ENCODE measurements at places on chromosomes 3 and 15.

- no peak for DNase-seq
Measured at GRCh38 chr15:95715906-95716656, 614.4 kb upstream of the NR2F2 start.

DNA sequence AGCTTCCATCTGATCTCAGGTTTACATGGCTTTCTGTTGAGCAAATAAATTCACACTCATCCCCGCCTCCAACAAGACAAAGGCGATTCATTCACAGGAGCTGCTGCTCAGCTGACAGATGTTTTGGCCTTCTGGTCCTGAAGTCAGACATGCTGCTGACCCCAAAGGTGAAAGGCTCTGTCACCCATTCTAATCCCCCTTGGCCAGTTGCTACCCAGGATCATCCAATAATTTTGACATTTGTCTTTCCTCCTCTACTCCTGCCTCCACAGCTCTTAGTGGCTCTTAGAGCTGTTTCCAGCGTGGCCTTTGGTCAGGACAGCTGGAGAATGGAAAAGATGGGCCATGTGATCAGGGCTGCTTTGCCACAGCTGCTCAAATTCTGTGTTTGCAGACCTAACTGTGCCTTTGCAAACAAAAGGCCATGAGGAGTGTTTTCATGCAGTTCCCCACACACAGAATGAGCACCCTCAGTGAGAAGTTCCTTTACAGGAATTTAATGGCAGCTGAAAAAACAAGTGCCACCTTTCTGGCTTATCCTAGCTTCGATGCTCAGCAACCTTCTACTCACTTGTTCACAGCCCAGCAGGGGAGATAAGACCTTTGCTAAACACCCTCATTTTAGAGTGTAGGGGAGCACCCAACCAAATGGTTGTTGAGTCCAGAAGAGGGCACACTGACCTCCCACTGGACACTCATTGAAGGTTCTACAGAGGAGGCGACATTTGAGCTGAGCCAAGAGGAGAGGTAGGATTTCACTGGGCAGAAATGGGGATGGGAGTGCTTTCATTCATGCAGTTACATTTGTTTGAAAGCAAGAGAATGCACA, 39.0 kb downstream of the CYP19A1 start:
- DNase-seq = no peak

DNA sequence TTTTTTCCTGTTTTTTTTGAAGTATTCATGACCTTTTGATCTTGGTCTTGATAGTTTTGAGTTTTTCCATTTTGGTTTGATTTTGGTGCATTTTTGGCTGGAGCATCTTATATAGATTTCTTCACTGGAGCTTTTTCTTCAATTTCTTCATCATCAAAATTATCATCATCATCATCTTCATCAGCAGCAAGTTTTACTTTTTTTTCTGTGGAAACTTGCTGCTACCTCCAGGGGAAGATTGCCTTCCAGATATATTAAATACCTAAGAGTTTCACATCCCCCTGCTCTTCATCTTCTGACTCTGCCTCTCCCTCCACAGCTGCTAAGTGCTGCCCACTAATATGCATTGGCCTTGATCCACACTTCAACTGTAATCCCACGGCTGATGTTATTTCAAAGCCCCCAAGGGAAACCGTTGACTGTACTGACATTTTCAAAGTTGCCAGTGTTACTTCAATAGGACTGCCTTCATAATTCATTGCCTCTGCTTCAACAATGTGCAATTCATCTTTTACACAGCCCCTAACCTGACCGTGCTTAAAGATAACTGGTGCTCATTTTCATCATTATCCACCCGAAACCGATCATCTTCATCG, 151.7 kb downstream of the NR1D2 start:
- DNase-seq = no peak

- DNase-seq = no peak
Measured at GRCh38 chr3:6249679-6250078, 611.2 kb upstream of the GRM7 start.

- DNase-seq = no peak
Measured at GRCh38 chr15:31098953-31099740, 2.4 kb downstream of the TRPM1 start.

GRCh38 chr3:68336042-68336441, 596.3 kb downstream of the TAFA4 start:
- DNase-seq = no peak

DNA sequence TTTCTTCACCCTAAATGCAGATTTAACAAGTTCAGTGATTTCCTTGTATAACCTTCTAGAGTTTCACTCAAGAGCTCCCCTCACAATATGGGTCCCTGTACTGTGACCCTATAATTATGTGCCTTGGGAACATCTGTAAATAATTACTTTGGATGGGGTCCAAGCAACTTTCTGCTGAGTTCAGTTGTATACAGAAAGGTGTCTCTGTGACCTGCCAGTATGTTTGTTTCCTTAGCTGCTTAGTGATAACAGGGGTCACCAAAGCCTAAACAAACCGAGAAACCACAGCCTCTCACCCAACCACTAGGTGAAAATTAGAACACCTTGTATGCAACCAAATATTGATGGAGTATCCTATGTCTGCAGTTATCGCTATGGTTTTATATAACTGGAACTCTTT, 29.8 kb upstream of the SLC25A36 start:
- no peak for DNase-seq

DNA sequence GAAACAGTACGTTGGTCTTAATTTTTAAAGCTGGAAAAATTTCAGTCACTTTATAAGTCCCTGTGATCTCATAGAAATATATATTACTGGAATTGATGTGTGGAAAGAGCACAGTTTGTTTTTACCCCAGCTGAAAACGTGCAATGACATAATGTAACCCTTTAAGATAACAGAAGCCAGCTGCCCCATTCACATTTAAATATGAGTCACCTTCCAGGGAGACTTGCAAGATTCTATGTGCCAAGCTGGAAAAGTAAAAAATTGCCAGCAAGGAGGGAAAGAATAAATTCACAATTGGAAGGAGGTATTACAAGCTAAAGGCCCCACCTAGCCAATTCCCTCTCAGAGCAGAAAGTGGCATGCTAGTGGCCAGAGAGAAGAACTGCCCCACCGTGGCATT, 50.2 kb downstream of the SAMMSON start:
- no peak for DNase-seq

DNA sequence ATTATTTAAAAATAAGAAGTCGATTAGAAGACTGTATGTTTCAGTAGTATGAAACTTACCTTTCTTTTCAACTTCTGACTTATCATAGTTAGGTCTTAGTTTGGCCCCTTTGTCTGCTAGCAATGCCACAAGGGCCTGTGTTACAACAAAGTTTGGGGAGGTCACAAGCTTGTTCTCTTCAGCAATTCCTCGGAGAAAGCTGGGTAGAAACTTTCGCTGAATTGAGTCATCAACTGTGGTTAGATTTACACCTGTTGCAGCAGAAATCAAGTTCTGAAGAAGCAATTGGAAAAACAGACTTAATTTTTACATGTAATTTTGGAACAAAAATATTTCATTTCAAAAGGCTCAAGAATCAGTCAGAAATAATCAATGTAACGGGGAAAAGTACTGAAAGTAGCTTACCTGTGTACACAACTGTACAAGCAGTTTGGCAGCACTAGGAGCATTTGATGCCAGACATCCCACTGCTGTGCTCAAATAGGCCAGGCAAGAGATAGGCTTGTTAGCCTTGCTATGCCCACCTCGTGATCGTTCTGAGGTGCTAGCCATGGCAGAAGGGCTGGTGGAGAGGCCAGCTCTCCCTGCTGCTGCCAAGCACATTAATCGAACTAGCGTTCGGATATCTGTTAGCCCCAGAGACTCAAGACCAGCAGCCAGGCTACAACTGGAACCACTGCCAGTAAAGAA, 58.6 kb downstream of the FBXL22 start:
- DNase-seq = no peak

DNA sequence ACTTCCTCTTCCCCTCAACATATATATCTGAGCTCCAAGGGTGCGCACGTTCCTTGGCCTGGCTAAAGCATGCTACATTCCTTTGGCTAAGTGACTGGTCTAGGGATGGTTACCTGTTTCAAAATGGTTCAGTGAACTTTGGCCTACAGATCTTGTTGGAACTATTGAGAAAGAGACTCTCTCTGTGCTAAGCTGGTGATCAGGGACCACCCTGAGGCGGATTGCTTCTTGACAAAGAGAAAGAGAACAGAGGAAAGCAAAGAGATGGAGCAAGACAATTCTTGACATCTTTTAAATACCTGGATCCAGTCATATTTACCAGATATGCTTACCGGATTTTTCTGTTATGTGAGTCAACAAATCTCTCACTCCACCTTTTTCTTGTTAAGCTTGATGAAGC, 123.1 kb downstream of the CHST2 start:
- no peak for DNase-seq

DNA sequence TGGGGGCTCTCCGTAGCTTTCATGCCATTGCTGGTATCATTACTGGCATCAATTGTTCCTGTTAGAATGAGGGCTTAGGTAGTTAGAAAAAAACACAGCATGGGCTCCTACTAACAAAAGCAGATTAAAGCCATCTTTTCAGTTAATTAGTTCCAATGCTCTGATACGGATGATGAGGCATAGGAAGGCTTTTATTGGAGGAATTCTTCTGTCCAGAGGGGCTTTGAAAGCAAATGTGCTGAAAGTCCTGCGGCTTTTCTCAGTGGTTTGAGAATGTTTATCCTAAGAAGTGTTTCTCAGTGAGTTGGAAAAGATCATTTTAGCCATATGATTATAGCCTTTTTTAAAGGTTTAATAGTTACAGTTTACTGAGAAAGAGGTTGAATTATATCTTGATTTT, 198.5 kb downstream of the THSD4 start:
- DNase-seq = no peak

GRCh38 chr3:111595232-111595631, at the start of gene ZBED2:
ZBED2 (minus strand) TSS chr3:111595346; CDS start chr3:111594201, 1,145 bp downstream.
- no peak for DNase-seq

DNA sequence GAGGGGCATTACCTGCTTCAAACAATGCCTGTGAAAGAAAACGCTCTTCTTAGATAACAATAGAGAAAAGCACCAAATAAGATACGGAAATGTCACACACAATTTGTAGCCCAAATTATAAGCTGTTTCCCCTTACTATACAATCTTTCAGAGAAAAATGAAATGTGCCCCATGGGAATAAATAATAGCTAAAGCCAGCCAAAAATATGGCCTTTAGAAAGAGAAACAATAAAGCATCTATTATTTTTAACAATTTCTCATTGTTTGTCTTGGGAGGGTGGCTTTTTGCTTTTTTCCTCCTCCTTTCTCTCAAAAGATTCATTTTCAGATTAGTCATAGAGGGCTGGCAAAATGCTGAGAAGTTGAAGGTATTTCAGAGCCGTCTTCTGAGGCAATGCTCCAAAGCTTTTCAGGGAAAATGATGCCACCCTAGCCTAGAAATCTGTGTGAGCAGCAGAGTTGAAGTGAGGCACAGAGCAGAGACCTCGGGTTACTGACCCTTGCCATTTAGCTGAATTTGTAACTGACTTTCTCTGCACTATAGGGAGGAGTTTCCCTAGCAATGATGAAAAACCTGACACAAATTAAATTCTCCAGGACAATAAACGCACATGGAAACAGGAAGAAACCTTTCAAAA, 86.3 kb upstream of the PRICKLE2 start:
- no peak for DNase-seq

DNA sequence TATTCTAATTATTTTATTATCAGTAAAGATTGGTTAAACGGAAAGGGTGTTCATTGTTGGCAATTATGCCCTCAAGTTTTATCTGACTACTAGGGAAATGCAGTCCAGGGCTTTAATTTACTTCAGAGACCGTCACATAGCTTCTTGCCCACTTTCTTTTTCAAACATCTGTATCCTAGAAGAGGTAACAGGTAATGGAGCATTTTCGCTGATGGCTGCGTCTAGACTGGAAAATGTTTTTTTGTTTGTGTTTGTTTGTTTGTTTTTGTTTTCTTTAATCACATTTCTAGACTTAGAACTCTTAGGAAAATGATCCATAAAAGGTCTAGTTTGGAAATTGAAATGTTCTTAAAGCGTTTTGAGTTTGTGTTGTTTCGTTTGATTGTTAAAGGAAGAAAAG, 71.4 kb downstream of the ANXA2 start:
- no peak for DNase-seq

- no peak for DNase-seq
Measured at GRCh38 chr3:69422751-69423150, 36.9 kb upstream of the FRMD4B start.

- DNase-seq = no peak
Measured at GRCh38 chr15:41116962-41117252, 827 bp upstream of the INO80 start.

GRCh38 chr3:134039161-134039862, 9.6 kb upstream of the SLCO2A1 start:
- no peak for DNase-seq

GRCh38 chr15:38164061-38164460, 88.6 kb upstream of the SPRED1 start:
- no peak for DNase-seq

DNA sequence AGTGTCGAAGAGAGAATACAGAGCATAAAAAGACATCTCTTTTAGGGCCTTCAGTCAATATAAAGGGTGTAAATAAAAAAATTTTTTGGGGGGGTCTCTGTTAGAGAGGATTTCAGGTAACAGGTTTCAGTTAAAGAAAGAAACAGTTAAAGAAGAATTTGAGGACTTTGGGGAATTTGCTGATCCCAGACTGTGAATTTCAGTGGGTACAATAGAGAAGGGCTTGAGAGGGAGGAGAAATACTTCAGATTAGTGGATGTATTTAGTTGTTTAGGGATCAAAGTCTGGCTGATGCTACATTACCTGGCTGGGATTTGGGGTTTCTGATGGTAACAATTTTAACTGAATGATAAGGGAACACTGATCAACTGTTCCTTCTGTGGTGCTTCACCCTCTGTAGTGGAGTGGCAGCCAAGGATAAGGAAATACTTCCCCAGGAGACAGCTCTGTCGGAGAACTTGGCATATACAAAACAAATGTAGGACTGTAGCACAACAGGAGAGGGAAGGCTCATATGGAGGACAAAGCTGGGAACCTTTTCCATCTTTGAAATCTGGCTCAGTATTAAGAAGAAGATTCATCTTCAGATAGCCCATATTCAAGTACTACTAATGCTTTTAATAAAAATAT, 79.2 kb downstream of the MEF2A start:
- no peak for DNase-seq

- no peak for DNase-seq
Measured at GRCh38 chr3:4030624-4031023, 231.4 kb downstream of the LRRN1 start.

DNA sequence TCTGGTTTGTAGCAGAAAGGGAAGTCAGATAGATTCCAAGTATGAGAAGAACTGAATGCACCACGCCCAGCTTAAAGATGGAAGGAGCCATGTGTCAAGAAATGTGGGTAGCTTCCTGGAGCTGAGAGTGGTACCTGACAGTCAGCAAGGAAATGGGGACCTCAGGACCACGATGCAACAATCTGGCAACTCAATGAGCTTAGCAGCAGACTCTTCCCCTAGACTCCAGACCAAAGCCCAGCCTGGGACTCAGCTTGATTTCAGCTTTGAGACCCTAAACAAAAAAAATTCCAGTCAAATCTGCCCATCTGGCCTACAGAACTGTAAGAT, 24.4 kb downstream of the MIX23 start:
- DNase-seq = no peak

Data from CD4-positive, alpha-beta T cell treated with Interferon alpha-2 for 1 hour (primary cell).